Stimulated activated CD4-positive, alpha-beta T cell treated with anti-CD3 and anti-CD28 coated beads, Interleukin-12 subunit alpha, Interleukin-12 subunit beta, amount 100 ng/mL, for 24 hours (primary cell): ENCODE measurements at places on chromosomes 2 and 18.

DNA sequence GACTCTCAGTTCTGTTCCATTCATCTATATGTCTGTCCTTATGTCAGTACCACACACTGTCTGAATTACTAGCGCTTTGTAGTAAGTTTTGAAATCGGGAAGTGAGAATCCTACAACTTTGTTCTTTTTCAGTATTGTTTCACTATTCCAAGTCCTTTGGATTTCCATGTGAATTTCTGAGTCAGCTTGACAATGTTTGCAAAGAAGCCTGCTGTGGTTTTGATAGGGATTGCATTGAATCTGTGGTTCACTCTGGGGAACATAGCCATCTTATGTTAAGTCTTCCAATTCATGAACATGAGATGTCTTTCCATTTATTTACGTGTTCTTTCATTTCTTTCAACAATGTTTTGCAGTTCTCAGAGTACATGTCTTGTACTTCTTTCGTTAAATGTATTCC, 15.0 kb downstream of the SLC3A1 start:
- no peak for DNase-seq

DNA sequence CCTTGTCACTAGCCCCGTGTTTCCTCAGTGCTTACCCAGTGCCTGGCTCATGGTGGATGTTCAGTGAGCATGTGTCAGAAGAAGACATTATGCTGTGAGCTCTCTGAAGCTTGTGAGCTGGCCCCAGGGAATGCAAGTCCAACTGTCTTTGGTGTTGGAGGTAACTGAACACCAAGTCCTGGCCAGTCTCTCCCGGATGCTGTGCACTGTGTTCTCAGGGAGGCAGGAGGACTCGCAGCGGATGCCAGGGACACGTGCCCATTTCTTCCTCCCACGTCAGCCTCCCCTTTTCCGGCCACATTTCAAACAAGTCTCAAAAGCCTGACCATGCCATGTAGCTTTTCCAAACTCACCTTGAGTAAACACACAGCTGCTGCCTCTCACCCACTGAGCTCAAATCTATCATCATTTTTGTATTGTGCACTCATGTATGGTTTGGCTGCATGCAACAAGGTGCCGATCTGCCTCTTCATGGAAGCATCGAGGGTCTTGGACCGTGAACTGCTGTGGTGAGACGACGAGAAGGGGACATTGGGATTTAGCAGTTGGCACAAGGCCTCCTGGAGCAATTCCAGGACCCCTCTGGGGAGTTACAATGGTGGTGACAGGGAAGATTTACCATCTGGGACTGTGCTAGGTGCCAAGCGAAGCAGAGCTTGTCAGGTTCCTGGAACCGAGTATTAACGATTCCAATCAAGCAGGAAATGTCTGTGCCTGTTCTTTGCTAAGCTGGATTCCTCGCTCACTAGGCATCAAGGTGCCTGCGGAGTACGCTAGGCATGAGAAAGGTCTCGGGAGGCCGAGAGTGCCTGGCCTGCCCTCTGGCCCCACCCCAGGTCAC, 44.4 kb upstream of the MGAT4A start:
- no peak for DNase-seq

GRCh38 chr18:2256577-2256976, 314.7 kb downstream of the METTL4 start:
- DNase-seq = no peak

- DNase-seq = no peak
These were observed 76.1 kb downstream of the RHBDD1 start for GRCh38 chr2:226911932-226912331.

- no peak for DNase-seq
These were observed 10.5 kb upstream of the TMSB10 start for GRCh38 chr2:84894758-84895520.

- no peak for DNase-seq
These were observed 301.3 kb upstream of the RBMS1 start for GRCh38 chr2:160794926-160795325.

GRCh38 chr2:24153478-24153877, 21.4 kb upstream of the FAM228A start:
- no peak for DNase-seq

DNA sequence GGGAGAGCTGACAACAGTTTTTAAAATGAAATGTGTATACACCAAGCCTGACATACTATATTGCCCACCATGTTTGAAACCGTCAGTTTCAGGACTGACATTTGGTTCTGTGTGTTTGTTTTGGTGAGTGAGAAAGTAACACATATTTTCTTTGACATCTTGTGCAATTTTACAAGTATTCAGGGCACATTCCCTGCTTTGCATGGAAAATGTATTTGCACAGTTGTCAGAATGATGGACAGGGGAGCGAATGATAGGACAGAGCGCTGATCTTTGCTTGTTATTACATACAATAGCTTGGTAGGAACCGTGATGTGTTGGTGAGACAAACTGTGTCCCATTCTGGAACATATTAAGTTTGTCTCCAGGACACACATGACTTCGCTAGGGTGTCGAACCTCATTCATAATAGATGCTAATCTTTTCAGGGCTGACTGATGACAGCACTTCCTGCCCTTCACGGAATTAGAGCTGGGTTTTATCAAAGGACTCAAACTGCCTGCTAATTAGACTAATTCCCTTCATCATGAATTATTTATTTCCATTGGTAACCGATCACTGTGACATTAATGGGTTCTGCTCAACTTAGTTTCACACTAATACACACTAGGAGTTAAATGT, 158.5 kb downstream of the CDCA7 start:
- DNase-seq = no peak

GRCh38 chr2:176680916-176681516, 411.8 kb downstream of the MTX2 start:
- no peak for DNase-seq

GRCh38 chr2:19617257-19617848, 258.9 kb upstream of the OSR1 start:
- DNase-seq = no peak

- DNase-seq = no peak
These were observed 34.3 kb upstream of the DNMT3A start for GRCh38 chr2:25375989-25376545.
